ENCODE measurements at places on chromosomes 1 and 21.

DNA sequence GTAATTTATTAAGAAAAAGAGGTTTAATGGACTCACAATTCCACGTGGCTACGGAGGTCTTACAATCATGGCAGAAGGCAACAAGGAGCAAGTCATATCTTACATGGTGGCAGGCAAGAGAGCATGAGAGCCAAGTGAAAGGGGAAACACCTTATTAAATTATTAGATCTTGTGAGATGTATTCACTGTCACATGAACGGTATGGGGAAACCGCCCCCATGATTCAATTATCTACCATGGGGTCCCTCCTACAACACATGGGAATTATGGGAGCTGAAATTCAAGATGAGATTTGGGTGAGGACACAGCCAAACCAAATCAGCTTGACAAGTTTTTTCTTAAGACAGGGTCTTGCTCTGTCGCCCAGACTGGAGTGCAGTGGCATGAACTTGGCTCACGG lies 14.3 kb downstream of the DAP3 start:
- no peaks in the 10 kb centered on the region for H3K4me1 ChIP-seq
- no peaks in the 10 kb centered on the region for H3K27me3 ChIP-seq
- no peaks in the 10 kb centered on the region for H3K36me3 ChIP-seq

DNA sequence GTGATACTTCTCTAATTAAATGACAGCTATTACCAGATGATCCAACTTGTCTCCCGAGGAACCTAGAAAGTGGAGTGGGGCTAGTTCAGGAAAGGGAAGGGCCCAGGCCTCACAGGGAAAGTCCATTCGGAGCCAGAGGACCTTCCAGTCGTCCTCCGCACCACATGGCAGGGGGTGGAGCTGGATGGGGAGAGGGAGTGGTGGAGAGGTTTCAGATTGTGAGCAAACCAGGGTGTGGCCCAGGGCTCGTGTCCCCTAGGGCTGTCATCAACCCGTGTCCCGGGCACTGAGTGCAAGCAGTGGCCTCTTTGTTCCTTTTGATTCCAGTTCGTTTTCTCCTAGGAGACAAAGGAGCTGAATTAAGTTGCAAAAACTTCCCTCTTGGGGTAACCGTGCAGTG lies 114.9 kb downstream of the HUNK start:
- no peak overlapping the region for H3K4me3 ChIP-seq
- H3K27ac ChIP-seq, result no peak overlapping the region
- no peaks in the 10 kb centered on the region for H3K36me3 ChIP-seq
- H3K4me1 ChIP-seq, result no peaks in the 10 kb centered on the region
- no peak for DNase-seq
- H3K27me3 ChIP-seq, result no peaks in the 10 kb centered on the region

- no peak overlapping the region for H3K27ac ChIP-seq
- no peak for DNase-seq
- no peaks in the 10 kb centered on the region for H3K36me3 ChIP-seq
- H3K27me3 ChIP-seq, result no peaks in the 10 kb centered on the region
Measured at GRCh38 chr1:112866981-112867380, 89.0 kb downstream of the SLC16A1 start.

DNA sequence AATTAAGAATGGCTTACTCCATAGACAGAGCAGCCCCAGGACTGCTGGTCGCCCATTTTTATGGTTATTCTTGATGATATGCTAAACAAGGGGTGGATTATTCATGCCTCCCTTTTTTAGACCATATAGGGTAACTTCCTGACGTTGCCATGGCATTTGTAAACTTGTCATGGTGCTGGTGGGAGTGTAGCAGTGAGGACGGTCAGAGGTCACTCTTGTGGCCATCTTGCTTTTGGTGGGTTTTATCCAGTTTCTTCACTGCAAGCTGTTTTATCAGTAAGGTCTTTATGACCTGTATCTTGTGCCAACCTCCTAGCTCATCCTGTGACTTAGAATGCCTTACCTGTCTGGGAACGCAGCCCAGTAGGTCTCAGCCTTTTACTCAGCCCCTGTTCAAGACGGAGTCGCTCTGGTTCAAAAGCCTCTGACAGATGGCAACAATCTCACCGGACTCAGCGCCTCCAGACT lies 5.2 kb upstream of the AGPAT3 start:
- no peaks in the 10 kb centered on the region for H3K36me3 ChIP-seq
- peak overlapping the region; percentile 73 for H3K27ac ChIP-seq
- H3K27me3 ChIP-seq, result no peaks in the 10 kb centered on the region
- H3K4me1 ChIP-seq, result peaks cover 14% of the 10 kb centered on the region
- no peak overlapping the region for H3K4me3 ChIP-seq
- peak; percentile 26 for DNase-seq

- H3K36me3 ChIP-seq, result no peaks in the 10 kb centered on the region
- no peaks in the 10 kb centered on the region for H3K4me1 ChIP-seq
- no peak overlapping the region for H3K4me3 ChIP-seq
Measured at GRCh38 chr1:45470306-45470798, 20.6 kb downstream of the TESK2 start.

GRCh38 chr1:6796095-6796494 lies 10.8 kb downstream of the CAMTA1 start:
- H3K4me1 ChIP-seq, result peaks cover 14% of the 10 kb centered on the region
- no peak overlapping the region for H3K4me3 ChIP-seq
- DNase-seq, result no peak
- peak overlapping the region; percentile 37 for H3K27ac ChIP-seq
- H3K36me3 ChIP-seq, result no peaks in the 10 kb centered on the region
- H3K27me3 ChIP-seq, result no peaks in the 10 kb centered on the region

DNA sequence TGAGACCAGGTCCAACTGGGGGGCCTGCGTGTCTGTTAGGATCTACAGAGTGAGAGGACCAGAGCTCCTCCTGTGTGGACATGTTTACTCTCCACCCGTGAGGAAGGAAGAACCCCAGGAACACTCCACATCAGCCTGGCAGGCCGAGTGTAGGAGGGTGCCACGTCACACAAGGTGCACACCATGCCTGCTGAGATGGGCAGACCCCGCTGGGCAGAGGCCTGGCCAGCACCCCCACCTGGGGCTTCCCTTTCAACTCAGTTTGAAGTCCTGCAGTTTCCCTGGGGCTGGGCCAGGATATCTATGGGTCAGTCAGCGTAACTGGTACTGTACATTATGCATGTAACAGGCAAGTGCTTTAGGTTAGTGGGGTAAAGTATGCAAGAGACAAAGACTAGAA lies 30.1 kb upstream of the PCBP3 start:
- H3K4me3 ChIP-seq, result no peak overlapping the region
- no peak overlapping the region for H3K27ac ChIP-seq
- H3K4me1 ChIP-seq, result peaks cover 5% of the 10 kb centered on the region
- no peak for DNase-seq
- H3K36me3 ChIP-seq, result no peaks in the 10 kb centered on the region

- no peak overlapping the region for H3K4me3 ChIP-seq
- no peaks in the 10 kb centered on the region for H3K4me1 ChIP-seq
- H3K27ac ChIP-seq, result no peak overlapping the region
Measured at GRCh38 chr1:106465666-106466065, 590.8 kb upstream of the PRMT6 start.

- no peak for DNase-seq
- H3K36me3 ChIP-seq, result no peaks in the 10 kb centered on the region
- H3K27ac ChIP-seq, result no peak overlapping the region
- no peak overlapping the region for H3K4me3 ChIP-seq
Measured at GRCh38 chr1:241406421-241406820, 49.4 kb upstream of the RGS7 start.

GRCh38 chr1:62304515-62304914 lies 14.7 kb downstream of the KANK4 start:
- no peak for DNase-seq
- no peaks in the 10 kb centered on the region for H3K27me3 ChIP-seq
- H3K27ac ChIP-seq, result peak overlapping the region; percentile 67
- no peaks in the 10 kb centered on the region for H3K36me3 ChIP-seq

DNA sequence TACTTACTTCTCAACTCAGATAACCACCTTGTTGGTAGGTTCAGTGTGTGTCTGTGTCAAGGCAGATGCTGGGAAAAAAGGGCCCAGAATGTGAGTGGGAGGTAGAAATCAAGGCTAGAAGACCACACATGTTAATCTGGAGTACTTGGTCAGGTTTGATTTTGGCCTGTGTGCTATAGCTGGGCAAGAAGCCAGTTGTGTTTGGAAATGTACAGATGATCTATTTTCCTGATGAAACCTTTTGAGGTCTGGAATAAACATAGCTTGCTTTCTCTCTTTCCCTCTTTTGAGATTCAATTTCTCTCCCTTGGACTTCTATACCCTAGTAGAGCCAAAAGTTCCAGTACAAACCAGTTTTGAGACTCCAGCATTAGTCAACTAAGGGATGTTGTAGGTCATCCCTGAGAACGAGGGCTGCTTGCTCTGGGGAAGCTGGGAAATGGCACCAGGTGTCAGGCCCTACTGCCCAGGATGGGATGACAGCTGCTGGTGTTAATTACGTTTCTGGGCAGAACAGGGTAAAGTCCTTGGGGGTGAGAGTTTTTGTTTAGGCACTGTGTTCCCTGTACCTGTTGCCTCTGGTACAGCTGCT lies 15.8 kb downstream of the MAPKAPK2 start:
- no peak for DNase-seq
- no peaks in the 10 kb centered on the region for H3K36me3 ChIP-seq
- H3K27ac ChIP-seq, result no peak overlapping the region
- no peak overlapping the region for H3K4me3 ChIP-seq

DNA sequence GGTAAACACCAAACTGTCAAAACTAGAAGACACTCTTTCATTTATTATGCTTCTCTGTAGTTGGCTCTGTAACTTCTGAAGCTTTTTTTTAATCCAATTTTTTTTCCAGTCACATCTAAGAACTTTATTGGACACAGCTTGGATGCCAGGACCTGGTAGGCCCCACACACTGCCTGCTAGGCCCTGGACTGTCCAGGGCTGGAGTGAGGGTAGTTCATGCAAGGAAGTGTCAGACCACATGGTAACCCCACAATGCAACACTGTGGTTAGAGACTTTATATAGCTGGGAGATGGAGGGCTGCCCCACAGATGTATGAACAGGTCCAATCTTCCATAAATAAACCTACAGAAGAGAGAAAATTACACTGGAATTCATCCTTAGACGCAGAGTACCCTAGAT lies 7.1 kb downstream of the SLC2A1 start:
- peaks cover 7% of the 10 kb centered on the region for H3K4me1 ChIP-seq
- no peak overlapping the region for H3K27ac ChIP-seq
- no peak overlapping the region for H3K4me3 ChIP-seq
- DNase-seq, result no peak
- no peaks in the 10 kb centered on the region for H3K27me3 ChIP-seq

- H3K27ac ChIP-seq, result no peak overlapping the region
- DNase-seq, result no peak
- no peaks in the 10 kb centered on the region for H3K27me3 ChIP-seq
- no peak overlapping the region for H3K4me3 ChIP-seq
Measured at GRCh38 chr21:44925378-44925755, 4.7 kb upstream of the ITGB2 start.

GRCh38 chr1:30613188-30613587 lies 110.2 kb downstream of the MATN1 start:
- H3K27me3 ChIP-seq, result no peaks in the 10 kb centered on the region
- no peak for DNase-seq
- no peak overlapping the region for H3K4me3 ChIP-seq
- H3K36me3 ChIP-seq, result no peaks in the 10 kb centered on the region
- H3K4me1 ChIP-seq, result no peaks in the 10 kb centered on the region

DNA sequence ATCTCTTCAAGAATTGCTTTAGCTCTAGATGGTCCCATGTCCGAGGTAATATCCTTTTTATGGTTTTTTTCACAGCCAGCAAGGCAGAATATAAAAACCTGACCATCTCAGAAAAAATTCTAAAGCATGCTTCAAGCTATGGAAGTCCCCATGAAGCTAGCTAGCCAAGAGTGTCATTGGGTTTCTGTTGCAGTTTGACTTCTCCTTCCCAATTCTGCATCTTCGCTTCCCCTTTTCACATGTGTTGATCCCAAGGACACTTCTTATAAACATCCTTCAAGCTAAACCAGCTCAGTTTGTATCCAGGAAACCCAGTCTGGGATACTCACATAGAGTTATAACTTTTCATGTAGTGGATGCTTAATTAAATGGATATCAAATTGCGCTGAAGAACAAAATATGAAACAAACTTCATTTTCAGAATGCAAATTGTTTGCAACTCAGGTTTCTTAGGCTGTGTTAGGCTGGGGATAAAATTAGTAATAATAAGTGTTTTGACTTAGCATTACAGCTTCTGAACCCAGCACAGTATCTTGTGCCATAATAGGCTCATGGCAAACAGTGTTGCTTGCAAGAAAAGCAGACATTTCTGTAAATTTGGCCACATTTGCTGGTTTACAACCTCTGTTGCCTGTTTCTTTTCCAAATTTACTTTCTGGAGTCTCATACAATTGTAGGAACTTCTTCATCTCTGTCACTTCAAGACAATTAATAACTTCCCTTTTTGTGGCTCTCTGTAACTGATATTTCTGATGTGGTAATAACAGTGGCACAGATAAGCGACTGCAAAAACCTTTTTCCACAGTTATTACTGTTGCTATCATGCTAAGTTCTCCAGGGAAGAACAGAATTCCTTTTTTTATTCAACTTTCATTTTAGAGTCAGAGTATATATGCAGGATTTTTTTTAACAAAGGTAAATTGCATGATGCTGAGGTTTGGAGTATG lies 53.2 kb downstream of the NCAM2 start:
- H3K4me3 ChIP-seq, result no peak overlapping the region
- H3K27ac ChIP-seq, result no peak overlapping the region
- H3K4me1 ChIP-seq, result no peaks in the 10 kb centered on the region

DNA sequence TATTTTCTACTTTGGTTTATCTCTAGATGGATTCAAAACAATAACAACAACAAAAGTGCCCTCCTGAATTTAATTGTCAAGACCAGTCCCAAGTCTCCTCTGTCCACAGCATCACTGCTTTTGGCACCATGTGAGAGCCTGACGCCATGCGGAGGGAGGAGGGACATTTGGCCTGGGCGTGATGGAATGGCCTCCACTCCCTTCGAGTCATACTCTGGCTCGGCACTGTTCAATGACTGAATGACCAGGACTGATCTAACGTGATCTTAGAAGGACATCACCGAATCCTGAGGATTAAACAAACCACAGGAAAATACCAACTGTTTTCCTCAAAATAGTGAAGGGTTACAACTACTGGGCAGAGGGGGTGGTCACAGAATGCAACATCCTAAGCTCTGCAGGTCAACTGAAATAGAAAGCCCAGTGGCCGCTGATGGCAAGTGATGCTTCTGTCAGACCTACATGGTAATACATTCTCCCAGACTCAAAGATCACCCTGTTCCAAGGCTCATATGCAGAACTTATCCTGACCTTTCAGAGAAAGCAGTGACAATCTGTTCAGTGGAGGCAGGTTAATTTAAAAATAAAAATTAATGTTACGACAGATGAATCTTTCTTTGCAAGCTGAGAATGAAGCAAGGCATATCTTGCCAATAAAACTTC lies 19.1 kb downstream of the SRSF4 start:
- no peak for DNase-seq
- H3K4me1 ChIP-seq, result no peaks in the 10 kb centered on the region
- H3K4me3 ChIP-seq, result no peak overlapping the region
- no peaks in the 10 kb centered on the region for H3K27me3 ChIP-seq

- no peaks in the 10 kb centered on the region for H3K27me3 ChIP-seq
- no peak overlapping the region for H3K27ac ChIP-seq
- H3K36me3 ChIP-seq, result no peaks in the 10 kb centered on the region
- H3K4me1 ChIP-seq, result no peaks in the 10 kb centered on the region
- no peak for DNase-seq
- no peak overlapping the region for H3K4me3 ChIP-seq
Measured at GRCh38 chr1:36831186-36831810, 203.0 kb downstream of the GRIK3 start.

- no peaks in the 10 kb centered on the region for H3K36me3 ChIP-seq
- peak overlapping the region; percentile 12 for H3K4me3 ChIP-seq
- H3K27me3 ChIP-seq, result no peaks in the 10 kb centered on the region
Measured at GRCh38 chr1:94538243-94538827, 3.2 kb downstream of the F3 start.
